ENCODE measurements at places on chromosomes 3 and 15. TPM values are rescaled to one million over a fixed set of nuclear protein-coding genes. Genes with fewer than 3 reads are reported as not detected.
A peak's percentile ranks its signal among the peaks of the same experiment; 100 is the strongest.

DNA sequence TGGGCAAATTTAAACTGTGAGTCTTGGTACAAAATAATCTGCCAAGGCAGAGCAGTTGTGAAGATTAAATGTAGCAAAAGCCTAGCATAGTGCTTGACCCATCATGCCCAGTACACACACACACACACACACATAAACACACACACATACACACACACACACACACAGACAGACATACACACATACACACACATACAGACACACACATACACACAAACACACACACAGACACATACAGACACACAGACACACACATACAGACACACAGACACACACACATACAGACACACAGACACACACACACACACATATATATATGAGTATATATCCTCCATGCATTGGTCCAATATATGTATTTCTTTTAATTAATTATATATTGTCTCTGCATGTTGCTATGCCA lies 328.8 kb upstream of the DNAJC19 start:
- no peak for DNase-seq

DNA sequence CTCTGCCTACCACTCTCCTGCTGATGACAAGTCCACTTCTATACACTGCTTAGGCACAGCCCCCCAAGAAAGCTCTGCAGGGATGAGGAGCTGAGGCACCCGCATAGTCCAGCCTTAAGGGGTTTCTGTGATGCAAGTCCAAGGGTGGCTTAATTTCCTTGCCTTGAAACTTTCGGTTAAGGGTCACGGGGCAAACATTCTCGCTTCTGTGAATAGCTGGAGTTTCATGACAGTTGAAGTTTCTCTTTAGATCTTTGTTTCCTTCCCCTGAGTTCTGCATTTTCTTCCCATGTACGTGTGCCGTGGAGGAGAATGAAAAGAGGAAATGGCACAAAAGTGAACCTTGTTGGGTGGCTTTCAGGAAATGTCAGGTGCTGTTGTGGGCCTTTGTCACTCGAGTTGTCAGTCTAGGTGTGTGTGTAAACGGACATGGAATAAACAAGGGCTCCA lies 7.0 kb downstream of the GPR160 start:
- DNase-seq: no peak

DNA sequence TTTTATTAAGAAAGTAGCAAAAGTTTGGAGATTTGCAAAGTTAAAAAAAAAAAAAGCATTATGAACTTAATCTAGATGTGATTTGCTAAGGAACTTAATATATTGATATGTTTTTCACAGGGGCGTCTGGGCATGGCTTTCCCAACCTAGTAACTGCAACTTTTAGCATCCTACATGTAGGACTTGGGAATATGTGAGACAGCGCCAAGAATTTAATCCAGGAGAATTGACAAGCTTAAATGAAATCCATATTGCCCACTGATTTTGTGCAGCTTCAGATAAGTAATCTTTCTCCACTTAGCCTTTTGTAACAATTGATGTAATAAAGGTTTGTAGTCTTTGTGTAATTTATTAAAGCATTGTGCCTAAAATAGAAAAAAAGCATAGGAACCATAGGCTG lies 982 bp upstream of the GABPB1 start:
- DNase-seq: no peak

DNA sequence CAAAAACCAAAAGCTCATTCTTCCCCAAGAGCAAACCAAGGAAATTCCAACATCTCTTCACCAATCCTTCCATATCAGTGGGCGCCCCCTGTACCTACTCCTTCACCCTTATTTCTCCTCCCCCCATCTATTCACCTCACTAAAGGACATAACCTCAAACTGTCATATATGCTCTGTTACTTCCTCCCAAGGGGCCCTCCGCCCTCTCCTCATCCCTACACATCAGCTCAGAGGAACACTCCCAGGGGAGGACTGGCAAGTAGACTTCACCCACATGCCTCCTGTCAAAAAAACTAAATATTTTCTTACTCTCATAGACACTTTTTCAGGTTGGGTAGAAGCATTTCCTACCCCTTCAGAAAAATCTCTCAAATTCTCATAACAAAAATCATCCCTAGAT lies 2.4 kb upstream of the AADAC start:
- no peak for DNase-seq

GRCh38 chr3:45472795-45473194 lies 84.4 kb downstream of the LARS2 start:
- no peak for DNase-seq

GRCh38 chr3:30075514-30075913 lies 530.9 kb upstream of the TGFBR2 start:
- no peak for DNase-seq

- no peak for DNase-seq
These were observed 19.6 kb upstream of the IGSF10 start for GRCh38 chr3:151480492-151480891.

- no peak for DNase-seq
These were observed 178.8 kb upstream of the SNTN start for GRCh38 chr3:63473641-63474166.

GRCh38 chr3:159418571-159419526 lies 569.8 kb upstream of the IL12A start:
- peak; percentile 39 for DNase-seq

- no peak for DNase-seq
These were observed 3.0 kb downstream of the SPINT1 start for GRCh38 chr15:40846841-40847222.

The EFHB gene
- total RNA-seq: 0.61 TPM

The GOLGA8H gene
- total RNA-seq: 2.1 TPM
